ENCODE measurements at places on chromosomes 5 and 9.

GRCh38 chr5:126437721-126438120, 14.5 kb downstream of the GRAMD2B start:
- no peak for DNase-seq

GRCh38 chr9:109342878-109343277, 22.0 kb upstream of the EPB41L4B start:
- no peak for DNase-seq

- DNase-seq = no peak
These were observed 2.0 kb upstream of the DOLPP1 start for GRCh38 chr9:129078691-129079503.

DNA sequence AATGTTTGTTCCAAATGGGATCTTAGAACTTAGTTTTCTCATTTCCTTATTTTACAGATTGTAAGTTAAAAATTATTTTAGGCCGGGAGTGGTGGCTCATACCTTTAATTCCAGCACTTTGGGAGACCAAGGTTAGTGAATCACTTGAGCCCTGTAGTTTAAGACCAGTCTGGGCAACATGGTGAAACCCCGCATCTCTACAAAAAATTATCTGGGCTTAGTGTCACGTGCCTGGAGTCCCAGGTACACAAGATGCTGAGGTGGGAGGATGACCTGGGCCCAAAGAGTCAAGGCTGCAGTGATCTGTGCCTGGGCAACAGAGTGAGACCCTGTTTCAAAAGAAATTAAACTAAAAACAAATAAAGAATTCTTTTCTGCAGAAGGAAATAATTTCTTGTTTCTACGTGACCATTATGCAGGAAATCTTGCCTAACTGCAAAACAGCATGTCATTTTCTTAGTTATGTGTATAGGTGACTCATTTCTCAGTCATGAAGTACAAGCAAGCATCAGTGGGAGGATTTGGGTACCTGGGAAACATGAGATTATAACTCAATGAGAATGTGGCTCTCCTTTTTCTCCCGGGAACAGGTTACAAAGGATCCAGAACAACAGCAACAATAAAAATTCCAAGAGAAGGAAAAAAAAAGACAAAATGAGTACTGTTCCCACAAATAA, 375.1 kb upstream of the ST8SIA4 start:
- no peak for DNase-seq

GRCh38 chr5:1707467-1707866, 92.2 kb downstream of the MRPL36 start:
- no peak for DNase-seq

DNA sequence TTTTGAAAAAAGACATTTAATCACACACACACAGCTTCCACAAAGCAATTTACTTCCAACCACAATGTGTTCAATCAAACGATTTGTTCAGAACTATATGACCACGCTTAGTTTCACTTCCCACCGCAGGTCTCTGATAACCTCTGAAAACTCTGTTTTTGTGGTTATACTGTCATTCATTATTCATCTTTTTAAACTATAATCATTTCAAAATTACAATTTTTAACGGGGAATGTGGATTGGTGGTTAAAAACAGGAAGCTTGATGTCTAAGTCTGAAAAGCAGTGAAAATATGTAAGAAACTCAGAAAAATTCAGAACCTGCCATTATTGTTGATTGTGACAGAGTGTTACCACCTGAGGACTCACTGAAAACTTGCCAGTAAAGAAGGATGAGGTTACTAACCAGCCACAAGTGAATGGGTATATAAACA, 12.7 kb upstream of the TMEM174 start:
- DNase-seq = no peak

DNA sequence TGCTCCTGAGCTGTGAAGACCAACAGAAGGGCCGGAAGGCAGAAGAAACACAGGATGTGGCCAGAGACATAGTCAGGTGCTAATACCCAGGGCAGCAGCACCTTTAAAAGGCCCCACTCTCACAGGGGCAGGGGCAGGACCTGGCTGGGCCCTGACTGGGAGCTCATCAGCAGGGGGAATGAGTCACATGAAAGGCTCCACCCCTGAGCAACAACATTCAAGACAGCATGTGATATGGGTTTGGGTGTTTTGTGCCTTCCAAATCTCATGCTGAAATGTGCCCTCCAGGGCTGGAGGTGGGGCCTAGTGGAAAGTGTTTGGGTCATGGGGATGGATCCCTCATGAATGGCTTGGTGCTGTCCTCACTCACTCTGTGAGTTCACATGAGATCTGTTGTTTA, 181.7 kb downstream of the ERCC6L2 start:
- DNase-seq = no peak

DNA sequence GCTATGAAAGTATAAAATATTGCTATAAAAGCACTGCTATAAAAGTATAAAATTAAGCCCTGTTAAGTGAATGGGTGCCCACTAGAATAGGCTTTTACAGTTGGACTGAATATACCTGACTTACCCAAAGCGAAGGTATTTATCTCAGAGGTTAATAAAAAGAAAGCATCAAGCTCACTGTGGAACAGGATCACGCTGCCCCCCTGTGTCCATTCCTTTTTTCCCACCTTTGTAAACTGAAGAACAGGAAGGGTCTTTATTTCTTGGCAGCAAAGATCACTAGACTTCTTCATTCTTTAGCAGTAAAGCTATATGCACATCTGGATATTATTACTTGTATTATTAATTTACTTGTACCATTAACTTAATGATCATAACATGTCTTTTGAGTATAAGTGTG, 22.1 kb upstream of the PLPP6 start:
- peak; percentile 52 for DNase-seq

GRCh38 chr5:168072665-168073064, 218.8 kb upstream of the WWC1 start:
- DNase-seq = no peak
